ENCODE measurements at places on chromosomes 13 and 19.

DNA sequence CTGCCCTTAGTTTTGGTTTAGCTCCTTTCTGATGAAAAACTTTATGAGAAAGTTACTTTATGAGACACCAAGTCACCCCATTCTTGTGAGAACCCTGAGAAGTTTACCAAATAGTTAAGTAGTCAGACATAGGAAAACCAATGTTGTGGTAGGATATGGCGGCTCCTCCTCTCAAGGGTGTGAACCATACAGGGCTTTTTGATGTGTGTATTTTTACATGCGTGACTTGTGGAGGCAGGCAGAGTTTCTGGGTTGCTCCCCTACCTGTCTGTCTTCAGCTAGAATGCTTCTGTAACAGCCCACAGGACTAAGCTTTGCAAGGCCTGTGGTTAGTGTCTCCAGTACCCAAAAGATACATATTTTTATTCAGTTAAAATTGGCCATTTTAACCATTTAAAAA, 18.3 kb downstream of the UBAC2 start:
- no peak for DNase-seq

DNA sequence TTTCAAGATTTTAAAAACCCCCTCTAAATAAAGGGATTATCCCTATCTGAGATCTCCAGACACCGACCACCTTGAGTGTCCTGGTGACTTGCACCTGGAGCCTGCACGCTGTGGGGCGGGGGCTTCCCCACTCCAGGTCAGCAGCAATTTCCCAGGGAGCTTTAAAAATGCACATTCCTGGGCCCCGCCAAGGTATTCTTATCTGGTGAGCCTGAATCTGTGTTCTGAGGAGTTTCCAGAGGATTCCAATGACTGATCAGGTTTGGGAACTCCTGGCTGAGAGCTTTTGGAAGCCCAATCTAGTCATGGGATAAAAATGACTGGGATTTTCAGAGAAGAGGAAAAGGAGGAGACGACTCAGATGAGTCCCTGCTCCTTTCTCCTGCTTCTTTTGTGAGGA, 66.1 kb downstream of the FGF9 start:
- DNase-seq, result no peak

DNA sequence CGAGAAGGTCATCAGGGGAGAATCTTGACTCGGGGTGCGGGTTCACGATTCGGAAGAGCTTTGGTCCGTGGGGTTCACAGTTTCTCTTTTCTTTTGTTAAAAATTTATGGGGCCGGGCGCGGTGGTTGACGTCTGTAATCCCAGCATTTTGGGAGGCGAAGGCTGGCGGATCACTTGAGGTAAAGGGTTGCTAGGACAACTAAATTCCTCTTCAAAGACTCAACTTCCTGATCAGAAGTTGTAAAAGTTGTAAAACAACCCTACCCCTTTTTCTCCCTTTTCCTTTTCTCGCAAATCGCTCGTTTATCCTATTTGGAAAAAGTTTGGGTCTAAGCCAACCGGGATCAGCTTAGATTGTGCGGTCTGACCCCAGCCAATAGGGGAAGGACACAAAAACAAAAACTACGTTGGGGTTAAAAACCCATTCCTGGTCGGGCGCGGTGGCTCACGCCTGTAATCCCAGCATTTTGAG, 673 bp downstream of the ZNF486 start:
- peak; percentile 78 for DNase-seq

DNA sequence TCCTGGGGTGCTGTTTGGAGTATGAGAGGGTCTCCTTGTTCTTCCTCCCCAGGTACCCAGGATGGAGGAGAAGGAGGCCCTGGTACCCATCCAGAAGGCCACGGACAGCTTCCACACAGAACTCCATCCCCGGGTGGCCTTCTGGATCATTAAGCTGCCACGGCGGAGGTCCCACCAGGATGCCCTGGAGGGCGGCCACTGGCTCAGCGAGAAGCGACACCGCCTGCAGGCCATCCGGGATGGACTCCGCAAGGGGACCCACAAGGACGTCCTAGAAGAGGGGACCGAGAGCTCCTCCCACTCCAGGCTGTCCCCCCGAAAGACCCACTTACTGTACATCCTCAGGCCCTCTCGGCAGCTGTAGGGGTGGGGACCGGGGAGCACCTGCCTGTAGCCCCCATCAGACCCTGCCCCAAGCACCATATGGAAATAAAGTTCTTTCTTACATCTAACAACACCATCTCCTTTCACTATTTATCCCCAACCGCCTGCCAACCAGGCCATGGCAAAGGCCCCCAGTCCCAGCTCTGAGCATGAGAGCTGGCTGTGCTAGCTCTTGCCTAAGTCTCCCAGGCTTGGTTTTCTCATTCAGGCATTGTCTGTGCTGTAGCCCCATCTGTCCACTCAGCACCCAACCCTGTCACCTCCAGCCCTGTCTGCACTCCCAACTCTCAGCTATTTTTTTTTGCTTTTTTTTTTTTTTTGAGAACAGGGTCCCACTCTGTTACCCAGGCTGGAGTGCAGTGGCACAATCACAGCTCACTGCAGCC, 11.2 kb downstream of the DKKL1 start:
- no peak for DNase-seq

- no peak for DNase-seq
These were observed 580 bp downstream of the EIF3K start for GRCh38 chr19:38619361-38620174.

- DNase-seq, result no peak
These were observed 629 bp downstream of the IZUMO4 start for GRCh38 chr19:2097203-2097885.

- DNase-seq, result no peak
These were observed 80.3 kb downstream of the RYR1 start for GRCh38 chr19:38513762-38514167.

- peak; percentile 71 for DNase-seq
These were observed at the start of gene SMAD9 for GRCh38 chr13:36919833-36920615. Gene SMAD9, minus strand, starts transcription at chr13:36920238. Its CDS starts 40,549 bp downstream, at chr13:36879689.

GRCh38 chr13:62035981-62036380, 620.3 kb upstream of the PCDH20 start:
- DNase-seq, result no peak

- peak; percentile 46 for DNase-seq
These were observed 41.7 kb downstream of the RXFP2 start for GRCh38 chr13:31781064-31781463.

GRCh38 chr13:28031220-28031895, 42.9 kb upstream of the URAD start:
- no peak for DNase-seq

- DNase-seq, result no peak
These were observed 102.6 kb downstream of the DNAJC3 start for GRCh38 chr13:95779522-95779921.

- no peak for DNase-seq
These were observed 253.9 kb upstream of the SGCG start for GRCh38 chr13:22926748-22927400.

- DNase-seq, result no peak
These were observed 11.5 kb upstream of the PRODH2 start for GRCh38 chr19:35824150-35824549.

- DNase-seq, result peak; percentile 7
These were observed 8.3 kb downstream of the RYR1 start for GRCh38 chr19:38441657-38442348.

DNA sequence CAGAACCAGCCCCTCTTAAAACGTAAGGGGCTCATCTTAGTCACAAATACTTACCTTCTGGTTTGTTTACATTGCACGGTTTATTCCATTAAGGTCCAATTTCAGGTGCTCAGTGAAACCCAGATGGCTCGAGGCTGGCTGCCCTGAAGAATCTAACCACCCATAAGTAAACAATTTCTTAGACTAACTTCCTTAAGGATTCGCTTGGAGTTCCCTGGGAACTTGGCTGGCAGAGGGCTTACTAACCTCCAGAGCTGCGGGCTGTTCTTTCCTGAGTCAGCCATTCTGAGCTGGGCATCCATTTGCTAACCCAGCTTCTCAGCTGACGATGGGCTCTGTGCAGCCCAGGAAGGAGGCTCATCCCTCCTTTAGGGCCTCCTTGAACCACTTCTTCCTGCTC, 262.1 kb downstream of the FGF9 start:
- no peak for DNase-seq

DNA sequence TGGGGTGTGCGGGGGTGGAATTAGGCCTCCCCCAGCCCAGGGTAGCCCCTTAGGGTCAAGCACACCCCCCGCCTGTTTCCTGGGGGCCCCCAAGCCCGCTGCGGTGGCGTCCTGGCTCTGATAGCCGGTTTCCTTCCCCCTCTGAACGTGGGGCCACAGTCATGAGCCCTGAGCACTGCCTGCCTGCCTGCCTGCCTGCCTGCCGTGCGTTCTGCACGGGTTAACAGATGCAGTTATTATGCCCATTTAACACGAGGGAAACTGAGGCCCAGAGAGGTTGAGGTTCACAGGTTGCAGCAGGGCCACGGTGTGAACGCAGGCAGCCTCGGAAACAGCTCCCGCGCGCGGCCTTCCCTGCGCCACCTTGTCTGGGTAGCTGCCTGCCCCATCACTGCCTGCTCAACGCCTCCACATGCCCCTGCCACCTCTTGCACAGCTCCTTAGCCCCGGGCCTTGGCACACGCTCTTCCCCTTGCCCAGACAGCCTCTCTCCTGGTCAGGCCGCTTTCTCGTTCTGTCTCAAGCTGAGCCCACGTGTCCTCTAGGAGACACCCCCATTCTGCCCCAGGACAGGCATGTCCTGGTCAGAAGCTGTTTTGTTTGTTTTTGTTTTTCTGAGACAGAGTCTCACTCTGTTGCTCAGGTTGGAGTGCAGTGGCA, 1.2 kb upstream of the GAMT start:
- DNase-seq, result no peak

DNA sequence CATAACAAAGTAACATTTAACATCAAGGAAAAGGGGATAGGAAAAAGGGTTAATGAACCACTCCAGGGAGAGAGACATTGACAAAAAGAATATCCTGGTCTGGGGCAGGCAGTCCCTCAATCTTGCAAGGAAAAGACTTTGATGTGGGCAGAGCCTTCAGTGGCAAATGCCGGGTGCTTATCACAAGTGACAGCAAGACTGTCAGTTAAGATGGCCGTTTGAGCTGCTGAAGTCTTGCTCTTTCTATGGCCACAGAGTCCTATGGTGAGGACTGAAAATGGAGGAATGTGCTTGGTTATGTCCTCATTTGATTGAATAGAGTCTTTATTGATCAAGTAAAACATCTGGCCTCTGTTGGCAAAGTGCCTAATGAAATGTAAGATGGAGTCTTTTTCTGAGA, 112.1 kb downstream of the B3GLCT start:
- DNase-seq, result no peak

- peak; percentile 94 for DNase-seq
These were observed at the start of gene ZNF85 for GRCh38 chr19:20923077-20923871. Gene ZNF85, plus strand, starts transcription at chr19:20923251. Its CDS starts 150 bp downstream, at chr19:20923401.

GRCh38 chr13:85321734-85322133, 477.5 kb downstream of the SLITRK6 start:
- DNase-seq, result no peak

DNA sequence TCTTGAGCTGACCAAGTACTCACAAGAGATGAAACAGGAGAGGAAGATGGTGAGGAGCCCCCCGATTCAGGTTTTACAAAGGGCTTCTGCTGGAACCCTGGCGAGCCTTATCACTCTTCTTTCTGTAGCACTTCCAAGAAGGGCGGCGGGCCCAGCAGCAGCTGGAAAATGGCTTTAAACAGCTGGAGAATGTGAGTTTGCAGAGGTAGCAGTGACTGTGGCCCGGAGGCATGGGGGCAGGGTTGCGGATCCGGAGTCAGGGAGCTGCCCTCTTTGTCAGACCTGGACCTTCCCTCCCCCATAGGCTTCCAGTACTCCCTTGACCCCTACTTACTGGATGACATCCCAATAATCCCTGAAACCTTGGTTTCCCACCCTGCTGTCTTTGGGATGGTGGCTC, 3.6 kb downstream of the TRIP10 start:
- no peak for DNase-seq

DNA sequence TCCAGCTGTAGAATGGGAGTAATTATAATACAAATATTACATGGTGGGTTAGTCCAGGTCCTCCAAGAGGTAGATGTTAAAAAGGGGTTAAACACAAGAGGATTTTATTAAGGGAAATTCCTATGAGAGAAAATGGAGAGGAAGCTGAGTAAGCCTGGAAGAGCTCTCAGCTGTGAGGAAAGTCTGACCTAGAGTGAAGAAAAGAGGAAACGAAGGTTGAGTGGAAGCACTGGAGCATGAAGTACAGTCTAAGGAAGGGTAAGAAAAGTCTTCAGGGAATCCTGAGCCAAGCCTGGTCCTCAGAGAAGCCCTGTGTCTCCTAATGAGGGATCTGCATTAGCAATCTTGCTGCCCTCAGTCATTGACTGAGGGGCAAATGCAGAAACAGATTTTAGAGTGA, 506.2 kb downstream of the GPC5 start:
- no peak for DNase-seq

DNA sequence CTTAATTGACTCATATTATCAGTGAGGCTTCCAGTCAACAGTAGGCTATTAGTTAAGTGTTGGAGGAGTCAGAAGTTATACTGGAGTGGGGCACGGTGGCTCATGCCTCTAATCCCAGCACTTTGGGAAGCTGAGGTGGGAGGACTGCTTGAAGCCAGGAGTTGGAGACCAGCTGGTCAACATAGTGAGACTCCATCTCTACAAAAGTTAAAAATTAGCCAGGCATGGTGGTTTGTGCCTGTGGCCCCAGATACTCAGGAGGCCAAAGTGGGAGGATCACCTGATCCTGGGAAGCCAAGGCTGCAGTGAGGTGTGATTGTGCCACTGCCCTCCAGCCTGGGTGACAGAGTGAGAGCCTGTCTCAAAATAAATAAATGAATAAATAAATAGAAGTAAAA, 53.2 kb downstream of the COMP start:
- DNase-seq, result no peak

GRCh38 chr13:48576448-48577010, 43.6 kb upstream of the RCBTB2 start:
- DNase-seq, result no peak

- DNase-seq, result no peak
These were observed 121.8 kb upstream of the PCDH9 start for GRCh38 chr13:67351909-67352308.

DNA sequence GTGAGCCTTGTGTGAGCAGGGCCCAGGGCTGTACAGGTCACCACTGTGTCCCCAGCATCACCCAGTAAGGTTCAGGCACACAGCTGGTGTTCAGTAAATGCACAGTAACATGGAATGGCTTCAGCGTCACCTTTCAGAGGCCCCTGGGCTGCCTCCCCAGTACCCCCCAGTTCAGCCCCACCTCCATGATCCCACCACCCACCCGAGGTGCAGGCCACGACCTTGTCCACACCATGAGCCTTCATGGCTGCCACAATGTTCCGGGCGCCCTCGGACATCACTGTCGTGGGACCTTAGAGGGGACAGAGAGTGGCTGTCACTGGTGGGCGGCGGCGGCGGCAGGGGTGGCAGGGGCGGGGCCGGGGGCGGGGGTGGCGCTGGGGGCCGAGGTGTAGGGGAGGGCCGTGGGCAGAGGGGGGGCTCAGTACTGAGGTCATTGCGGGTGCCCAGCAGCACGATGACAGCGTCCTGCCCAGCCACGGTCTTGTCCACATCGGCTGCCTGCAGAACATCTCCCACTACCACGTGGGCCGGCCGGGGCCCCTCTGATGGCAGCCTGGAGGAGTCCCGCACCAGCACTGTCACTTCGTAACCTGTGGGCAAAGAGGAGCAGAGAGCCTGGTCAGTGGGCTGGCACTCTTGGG, 7.5 kb downstream of the BLVRB start:
- DNase-seq, result no peak

GRCh38 chr13:51297556-51297955, 41.9 kb upstream of the SERPINE3 start:
- no peak for DNase-seq

Measured in EH (cell line).